Progenitor cell of endocrine pancreas (in vitro differentiated cells): ENCODE measurements at places on chromosomes 12 and 14. TPM values are rescaled to one million over a fixed set of nuclear protein-coding genes. Genes with fewer than 3 reads are reported as not detected.

The COX14 gene
- total RNA-seq = 25.1 and 30.1 TPM in 2 replicates

The SGPP1 gene
- total RNA-seq = 6.4 and 6.5 TPM in 2 replicates

GRCh38 chr12:111692575-111693210 is 6.8 kb downstream of the ACAD10 start:
- no peaks in the 10 kb centered on the region for H3K27me3 ChIP-seq
- no peak overlapping the region for H3K27ac ChIP-seq
- no peaks in the 10 kb centered on the region for H3K4me1 ChIP-seq
- peaks cover 7% of the 10 kb centered on the region for H3K36me3 ChIP-seq
- no peak for DNase-seq

GRCh38 chr12:83985084-83985483 is 927.5 kb downstream of the SLC6A15 start:
- H3K27ac ChIP-seq = no peak overlapping the region
- no peak overlapping the region for H3K4me3 ChIP-seq
- peaks cover under 1% of the 10 kb centered on the region for H3K4me1 ChIP-seq
- no peaks in the 10 kb centered on the region for H3K36me3 ChIP-seq
- no peaks in the 10 kb centered on the region for H3K27me3 ChIP-seq
- DNase-seq = no peak

- no peaks in the 10 kb centered on the region for H3K27me3 ChIP-seq
- no peak for DNase-seq
- H3K4me1 ChIP-seq = peaks cover 5% of the 10 kb centered on the region
- no peaks in the 10 kb centered on the region for H3K36me3 ChIP-seq
- H3K4me3 ChIP-seq = no peak overlapping the region
These were observed 25.6 kb upstream of the PCNX1 start for GRCh38 chr14:70881549-70882177.

DNA sequence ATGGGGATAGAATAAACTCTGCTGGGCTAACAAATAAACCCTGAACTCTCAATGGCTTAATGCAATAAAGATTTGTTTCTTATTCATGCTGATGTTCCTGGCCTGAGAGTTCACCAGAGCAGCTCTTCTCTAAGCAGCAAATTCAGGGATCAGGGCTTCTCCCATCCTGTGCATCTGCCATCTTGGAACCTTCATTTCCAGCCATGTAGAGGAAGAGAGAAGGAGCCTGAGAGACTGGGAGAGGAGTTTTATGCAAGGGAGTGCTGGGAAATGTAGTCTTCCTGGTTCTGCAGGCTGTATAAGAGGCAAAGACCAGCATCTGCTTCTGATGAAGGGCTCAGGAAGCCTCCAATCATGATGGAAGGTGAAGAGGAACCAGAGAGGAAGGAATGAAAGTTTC is 20.6 kb upstream of the APOLD1 start:
- H3K27me3 ChIP-seq = no peaks in the 10 kb centered on the region
- no peak overlapping the region for H3K27ac ChIP-seq
- H3K4me1 ChIP-seq = no peaks in the 10 kb centered on the region
- peaks cover under 1% of the 10 kb centered on the region for H3K36me3 ChIP-seq

- no peaks in the 10 kb centered on the region for H3K4me1 ChIP-seq
- DNase-seq = no peak
- no peak overlapping the region for H3K27ac ChIP-seq
- H3K4me3 ChIP-seq = no peak overlapping the region
- peaks cover 2% of the 10 kb centered on the region for H3K36me3 ChIP-seq
These were observed 349.6 kb downstream of the CCDC91 start for GRCh38 chr12:28539691-28540323.
